ENCODE measurements at places on chromosomes 1 and 21.

DNA sequence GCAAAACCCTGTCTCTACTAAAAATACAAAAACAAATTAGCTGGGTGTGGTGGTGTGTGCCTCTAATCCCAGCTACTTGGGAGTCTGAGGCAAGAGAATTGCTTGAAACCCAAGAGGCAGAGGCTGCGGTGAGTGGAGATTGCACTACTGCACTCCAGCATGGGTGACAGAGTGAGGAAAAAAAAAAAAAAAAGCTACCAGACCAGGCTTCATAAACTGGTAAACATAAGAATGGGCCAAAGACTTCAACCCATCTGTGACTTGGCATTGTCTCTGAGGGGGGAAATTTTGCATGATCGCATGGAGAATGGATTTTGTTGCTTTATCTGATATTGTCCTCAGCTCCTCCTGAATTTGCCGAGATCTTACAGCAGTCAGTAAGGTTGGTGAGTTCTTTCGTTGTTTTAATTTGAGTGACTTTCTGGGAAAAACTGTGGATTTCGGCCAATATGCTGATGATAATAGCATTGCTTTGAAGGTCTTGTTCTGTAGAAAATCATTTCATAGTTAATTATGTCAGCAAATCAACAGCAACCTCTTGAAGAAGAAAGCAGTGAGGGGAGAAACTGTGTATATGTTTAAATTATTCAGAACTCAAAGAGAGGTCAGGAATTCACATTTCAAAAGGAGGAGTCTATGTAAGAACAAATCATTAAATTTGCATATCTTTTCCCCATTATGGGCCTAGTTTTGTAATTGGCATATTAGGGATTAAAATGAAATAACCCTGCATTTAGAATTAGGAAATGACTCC, 13.1 kb downstream of the FGGY start:
- DNase-seq, result no peak

DNA sequence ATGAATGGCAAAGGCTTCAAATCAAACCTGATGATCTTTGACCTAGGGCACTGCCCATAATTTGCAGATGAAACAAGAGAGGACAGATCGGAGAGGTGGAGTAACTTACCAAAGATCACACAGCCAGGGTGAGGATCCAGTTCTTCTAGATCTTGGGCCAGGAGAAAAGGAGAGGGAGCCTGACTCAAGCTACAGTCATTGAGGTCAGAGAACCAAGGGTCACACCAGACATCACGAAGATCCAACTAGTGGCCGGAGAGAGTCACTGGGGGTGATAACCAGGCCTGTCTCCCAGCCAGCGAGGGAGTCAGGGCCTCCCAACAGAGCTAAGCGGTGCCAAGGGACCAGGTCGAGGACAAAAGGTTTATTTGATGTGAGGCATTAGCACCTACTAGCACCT, 115.0 kb downstream of the RIPK4 start:
- no peak for DNase-seq

GRCh38 chr1:167541003-167541402, 12.6 kb downstream of the CREG1 start:
- DNase-seq, result no peak

DNA sequence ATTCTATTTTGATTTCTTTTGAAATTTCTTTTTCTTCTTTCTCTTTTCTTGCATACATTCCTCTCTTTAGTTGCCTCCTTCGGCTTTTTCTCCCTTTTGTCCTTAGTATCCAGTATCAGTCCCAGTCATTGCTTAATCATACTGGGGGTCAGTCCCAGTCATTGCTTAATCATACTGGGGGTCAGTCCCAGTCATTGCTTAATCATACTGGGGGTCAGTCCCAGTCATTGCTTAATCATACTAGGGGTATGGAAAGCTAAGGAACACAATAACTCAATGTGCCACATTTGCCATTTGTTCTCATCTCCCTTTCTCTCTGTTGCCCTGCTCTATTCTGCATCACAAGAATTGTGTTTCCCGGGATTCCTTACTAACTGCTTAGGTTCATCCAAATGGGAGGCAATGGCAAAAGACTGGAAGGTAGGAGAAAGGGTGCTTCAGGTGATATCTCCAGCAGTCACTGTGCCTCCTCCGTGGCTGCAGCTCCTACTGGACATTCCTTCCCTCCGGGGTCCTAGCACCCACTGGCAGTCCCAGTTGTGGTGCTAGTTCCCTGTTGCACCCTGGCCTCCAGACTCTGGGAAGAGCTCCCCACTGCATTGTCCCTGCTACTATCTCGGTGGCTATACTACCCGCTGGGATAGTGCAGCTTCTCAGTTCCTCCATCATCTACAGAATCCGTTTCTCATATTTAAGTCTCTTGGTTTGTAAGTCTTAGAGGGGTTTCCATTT, 32.6 kb upstream of the LAMC1 start:
- no peak for DNase-seq

DNA sequence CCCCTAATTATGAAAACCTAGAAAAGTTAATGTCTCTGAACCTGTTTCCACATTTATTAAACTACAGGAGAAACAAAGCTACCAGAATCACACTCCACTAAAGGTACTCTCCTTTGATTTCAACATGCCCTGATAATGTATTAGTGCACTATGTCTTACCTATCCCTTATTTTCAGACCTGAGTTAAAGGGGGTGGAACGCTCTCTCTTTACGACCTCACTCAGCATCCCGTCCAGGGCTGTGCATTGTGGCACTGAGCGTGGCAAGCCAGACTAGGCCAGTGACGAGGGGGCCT, 678 bp downstream of the LSM10 start:
- DNase-seq, result no peak

GRCh38 chr1:184193451-184193850, 141.9 kb downstream of the TSEN15 start:
- DNase-seq, result no peak

DNA sequence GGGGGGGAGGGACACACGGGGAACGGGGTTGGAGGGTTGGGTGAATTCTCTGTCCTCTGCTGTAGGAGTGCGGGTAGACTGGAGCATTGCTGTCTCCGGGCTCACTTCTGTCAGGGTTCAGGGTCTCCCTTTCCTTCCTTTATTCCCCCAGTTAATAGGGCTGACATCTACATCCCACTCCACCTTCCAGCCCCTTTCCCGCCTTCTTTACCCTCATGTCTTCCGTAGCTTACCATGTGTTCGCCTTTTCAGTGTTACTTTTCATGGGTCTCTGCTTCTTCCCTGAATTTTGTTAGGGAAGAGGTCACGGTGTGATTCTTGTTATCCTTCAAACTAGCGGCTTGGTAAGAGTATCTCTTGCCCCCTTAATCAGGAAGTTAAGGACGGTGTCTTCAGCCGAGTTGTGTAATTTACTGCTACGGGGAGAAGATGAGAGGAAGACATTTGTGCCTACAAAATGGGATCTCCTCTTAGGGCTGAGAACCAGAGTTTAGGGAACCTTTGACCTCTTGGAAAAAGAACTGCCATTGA, 917 bp downstream of the RAP1A start:
- DNase-seq, result no peak

DNA sequence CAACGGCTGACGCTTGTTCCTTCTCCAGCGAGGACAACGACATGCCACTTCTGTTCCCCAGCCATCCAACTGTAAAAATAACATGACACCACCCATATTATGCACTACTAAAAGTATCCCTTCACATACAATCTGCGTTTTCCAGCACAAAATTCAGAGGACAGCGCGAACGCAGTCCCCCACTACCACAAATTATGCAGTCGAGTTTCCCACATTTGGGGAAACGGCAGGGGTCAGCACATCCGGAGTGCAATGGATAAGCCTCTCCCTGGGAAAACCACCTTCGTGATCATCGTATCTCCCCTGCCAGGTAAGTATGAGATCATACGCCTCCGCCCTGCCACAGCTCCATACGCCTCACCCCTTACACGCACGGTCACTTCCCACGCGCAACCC, 120.9 kb downstream of the PPIAL4G start:
- DNase-seq, result no peak

DNA sequence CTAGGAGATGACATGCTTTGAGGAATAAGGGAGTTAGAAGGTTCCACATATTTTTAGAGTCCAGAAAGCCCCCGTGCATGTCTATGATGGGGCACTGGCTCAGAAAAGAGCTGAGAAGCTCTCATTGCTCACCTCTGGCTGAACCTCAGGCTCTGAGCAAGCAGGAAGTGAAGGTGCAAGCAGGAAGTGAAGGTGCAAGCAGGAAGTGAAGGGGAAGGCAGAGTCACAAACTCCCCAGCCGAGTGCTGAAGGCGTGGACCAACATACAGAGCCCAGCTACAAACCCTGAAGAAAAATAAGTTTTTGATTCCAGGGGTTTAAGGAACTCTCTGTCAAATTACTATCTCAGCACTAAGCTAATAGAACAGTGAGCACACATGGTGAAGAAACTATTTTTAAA, 7.0 kb downstream of the KRTAP10-8 start:
- DNase-seq, result peak; percentile 56

- DNase-seq, result no peak
Observed at GRCh38 chr1:34166625-34167361, 1.8 kb upstream of the CSMD2 start.

Data from stimulated activated naive CD8-positive, alpha-beta T cell treated with anti-CD3 and anti-CD28 coated beads, Interleukin-15, amount 100 ng/mL, for 72 hours (primary cell).